ENCODE measurements at places on chromosomes 4 and X.

- DNase-seq = no peak
These were observed 760 bp downstream of the UGT8 start for GRCh38 chr4:114599231-114599902.

DNA sequence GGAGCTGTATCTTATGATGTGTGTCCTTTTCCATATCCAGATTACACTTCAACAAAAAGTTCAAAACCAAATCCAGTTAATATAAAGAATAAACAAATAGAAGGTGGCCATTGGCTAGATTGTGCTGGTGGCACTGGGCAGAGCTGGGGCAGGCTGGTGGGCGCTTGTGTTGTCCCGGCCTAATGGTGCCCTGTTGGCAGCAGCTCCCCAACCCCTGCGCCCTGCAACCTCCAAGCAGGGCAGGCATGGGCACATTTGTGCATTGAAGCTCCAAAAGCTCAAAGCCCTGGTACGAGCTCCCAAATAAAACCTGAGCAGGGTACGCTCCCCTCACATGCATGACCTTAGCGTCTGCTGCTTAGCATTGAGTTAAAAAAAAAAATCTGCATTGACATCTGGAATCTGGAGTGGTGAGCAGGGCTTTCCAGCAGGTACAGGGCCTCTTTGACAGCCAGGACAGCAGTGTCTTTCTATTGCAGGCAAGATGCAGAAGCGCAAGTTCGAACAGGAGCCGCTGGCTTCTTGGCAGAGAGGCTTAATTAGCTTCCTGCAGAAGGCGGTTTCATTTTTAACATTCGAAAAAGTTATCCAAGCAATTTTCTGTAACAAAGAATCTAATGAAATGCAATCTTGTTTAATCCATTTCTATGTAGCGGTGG lies 25.9 kb upstream of the NYX start:
- no peak for DNase-seq

- DNase-seq = no peak
These were observed 1651.9 kb downstream of the C4orf33 start for GRCh38 chr4:130747842-130748241.

- no peak for DNase-seq
These were observed 217.5 kb upstream of the TEX13C start for GRCh38 chrX:125101971-125102755.

DNA sequence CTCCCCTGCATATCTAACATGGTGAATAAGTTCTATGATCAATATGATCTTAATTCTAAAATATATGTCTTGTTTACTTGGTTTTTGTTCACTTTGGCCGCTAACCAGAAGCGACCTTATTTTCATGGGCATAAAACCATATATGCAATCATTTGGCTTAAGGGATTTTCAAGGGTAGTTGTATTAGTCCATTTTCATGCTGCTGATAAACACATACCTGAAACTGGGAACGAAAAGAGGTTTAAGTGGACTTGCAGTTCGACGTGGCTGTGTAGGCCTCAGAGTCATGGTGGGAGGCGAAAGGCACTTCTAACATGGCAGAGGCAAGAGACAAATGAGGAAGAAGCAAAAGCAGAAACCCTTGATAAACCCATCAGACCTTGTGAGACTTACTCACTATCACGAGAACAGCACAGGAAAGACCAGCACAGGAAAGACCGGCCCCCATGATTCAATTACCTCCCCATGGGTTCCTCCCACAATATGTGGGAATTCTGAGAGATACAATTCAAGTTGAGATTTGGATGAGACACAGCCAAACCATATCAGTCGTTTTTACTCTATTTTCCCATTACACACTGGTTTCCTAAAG lies 114.3 kb upstream of the CPEB2 start:
- no peak for DNase-seq

- no peak for DNase-seq
These were observed 27.3 kb upstream of the ACSL4 start for GRCh38 chrX:109760209-109760921.

DNA sequence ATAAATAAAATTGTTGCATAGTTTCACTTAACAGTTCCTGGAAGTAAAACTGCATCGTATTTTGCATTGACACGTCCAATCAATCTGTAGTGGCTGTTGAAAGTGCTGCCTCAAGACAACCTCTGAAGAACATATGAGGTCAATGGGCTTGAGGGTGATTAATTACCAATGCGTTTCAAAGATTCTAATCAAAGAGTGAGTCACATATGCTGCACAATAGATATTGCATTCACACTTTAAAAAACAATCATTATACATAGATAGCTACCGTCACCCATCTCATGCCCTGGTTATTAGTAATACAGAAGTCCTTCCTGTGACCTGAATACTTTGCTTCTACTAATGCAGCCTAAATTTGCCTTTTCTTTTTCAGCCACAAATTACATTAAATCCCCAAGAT lies 743.3 kb upstream of the SLIT2 start:
- no peak for DNase-seq

DNA sequence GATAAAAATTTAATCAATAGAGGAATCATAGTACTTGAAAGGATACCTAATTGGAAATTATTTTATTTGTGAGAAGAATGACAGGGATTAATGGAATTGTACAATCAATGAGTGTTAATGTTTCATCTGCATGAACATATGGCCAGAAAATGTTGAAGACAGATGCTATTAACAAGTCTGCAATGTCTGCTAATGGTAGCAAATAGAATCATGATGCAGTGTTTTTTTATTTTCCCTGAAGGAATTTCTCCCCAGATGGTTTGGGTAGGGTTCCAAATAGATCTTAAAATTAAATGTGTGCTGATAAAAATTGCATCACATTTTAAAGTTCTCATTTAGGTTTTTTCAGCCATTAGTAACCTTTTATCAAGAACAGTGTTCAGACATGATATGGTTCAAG lies 291.3 kb upstream of the TRAM1L1 start:
- DNase-seq = no peak

GRCh38 chr4:22897520-22898108 lies 204.9 kb downstream of the GBA3 start:
- DNase-seq = no peak

- DNase-seq = no peak
These were observed 26.6 kb upstream of the HS3ST1 start for GRCh38 chr4:11455201-11455835.

- no peak for DNase-seq
These were observed 1392.7 kb downstream of the PCDH7 start for GRCh38 chr4:32112891-32113290.

DNA sequence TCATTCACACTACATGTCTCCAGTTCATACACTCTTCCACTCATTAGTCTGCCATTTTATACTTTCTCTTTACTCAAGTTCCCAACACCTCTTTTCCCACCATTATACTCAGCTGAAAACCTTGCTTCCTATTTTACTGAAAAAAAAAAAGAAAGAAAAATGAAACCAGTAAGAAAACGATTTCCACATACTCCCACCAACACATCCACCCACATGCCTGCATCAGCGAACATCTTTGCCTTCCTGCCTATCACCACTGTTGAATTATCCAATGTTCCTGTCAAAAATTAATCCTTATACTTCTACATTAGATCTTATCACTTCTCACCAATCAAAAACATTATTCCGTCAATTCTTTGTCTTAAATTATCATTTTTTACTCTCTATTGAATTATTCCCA lies 188.1 kb upstream of the FAM241A start:
- no peak for DNase-seq

GRCh38 chr4:165016971-165017370 lies 14.8 kb upstream of the TRIM60 start:
- no peak for DNase-seq

- DNase-seq = no peak
These were observed 49.9 kb upstream of the SRD5A3 start for GRCh38 chr4:55296096-55296495.

GRCh38 chr4:183362916-183363542 lies 40.8 kb upstream of the CLDN24 start:
- no peak for DNase-seq

GRCh38 chr4:181388061-181388460 lies 855.1 kb upstream of the TENM3 start:
- no peak for DNase-seq

- DNase-seq = no peak
These were observed 32.0 kb upstream of the MAP9 start for GRCh38 chr4:155408796-155409195.

DNA sequence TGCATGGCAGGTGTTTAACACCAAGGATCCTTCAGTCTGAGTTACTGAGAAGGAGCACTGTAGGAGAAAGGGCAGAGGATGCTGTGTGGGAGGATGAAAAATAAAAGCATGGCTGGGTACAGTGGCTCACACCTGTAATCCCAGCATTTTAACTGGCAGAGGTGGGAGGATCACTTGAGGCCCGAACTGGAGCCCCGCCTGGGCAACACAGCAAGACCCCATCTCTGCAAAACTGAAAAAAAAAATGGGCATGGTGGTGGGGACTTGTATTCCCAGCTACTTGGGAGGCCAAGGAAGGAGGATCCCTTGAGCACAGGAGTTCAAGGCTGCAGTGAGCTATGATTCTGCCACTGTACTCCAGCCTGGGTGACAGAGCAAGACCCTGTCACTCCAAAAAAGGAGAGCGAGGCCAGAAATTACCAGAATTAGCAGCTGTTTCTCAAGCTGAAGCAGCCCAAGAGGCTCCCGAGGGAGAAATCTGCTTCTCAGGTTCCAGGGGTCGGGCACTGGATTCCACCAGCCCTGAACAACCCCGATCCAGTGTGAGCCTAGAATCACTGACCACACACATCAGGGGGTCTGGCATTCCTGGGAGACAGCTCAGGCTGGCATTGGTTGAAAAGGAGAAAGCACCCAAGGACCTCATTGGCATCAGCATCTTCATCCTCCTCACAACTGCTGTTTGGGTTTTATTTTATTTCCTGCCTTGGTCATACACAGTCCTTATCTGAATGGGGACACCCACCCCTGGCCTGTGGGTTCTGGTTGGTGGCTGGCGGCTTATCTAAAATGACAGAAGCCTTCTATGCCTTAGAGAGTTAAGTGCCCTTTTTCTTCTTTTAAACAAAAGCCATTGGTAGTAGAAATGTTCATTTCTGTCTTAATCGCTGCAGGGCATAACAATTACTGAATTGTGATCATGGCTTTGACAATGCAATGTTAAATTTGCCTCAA lies 66.3 kb upstream of the TRIM2 start:
- no peak for DNase-seq

GRCh38 chr4:184167576-184167975 lies 50.1 kb downstream of the ENPP6 start:
- DNase-seq = no peak

DNA sequence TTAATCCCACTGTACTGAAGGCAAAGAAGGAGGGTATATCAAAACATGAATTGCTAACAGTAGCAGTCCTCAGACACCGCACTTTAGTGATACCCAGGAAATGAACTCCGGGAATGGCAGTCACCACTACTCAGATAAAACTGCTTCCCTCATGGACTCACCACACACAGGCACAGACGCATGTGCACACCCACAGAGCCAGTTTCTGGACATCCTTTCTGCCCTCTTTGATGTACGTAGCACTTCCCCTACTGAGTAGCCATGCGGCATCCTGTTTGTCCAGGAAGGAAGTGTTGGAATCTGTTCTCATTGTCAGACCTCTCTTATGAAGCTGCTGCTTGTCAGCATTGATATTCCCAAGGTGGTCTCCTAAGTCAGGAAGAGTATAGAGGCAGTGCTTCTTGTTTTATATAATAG lies 95.7 kb downstream of the DCLK2 start:
- no peak for DNase-seq

DNA sequence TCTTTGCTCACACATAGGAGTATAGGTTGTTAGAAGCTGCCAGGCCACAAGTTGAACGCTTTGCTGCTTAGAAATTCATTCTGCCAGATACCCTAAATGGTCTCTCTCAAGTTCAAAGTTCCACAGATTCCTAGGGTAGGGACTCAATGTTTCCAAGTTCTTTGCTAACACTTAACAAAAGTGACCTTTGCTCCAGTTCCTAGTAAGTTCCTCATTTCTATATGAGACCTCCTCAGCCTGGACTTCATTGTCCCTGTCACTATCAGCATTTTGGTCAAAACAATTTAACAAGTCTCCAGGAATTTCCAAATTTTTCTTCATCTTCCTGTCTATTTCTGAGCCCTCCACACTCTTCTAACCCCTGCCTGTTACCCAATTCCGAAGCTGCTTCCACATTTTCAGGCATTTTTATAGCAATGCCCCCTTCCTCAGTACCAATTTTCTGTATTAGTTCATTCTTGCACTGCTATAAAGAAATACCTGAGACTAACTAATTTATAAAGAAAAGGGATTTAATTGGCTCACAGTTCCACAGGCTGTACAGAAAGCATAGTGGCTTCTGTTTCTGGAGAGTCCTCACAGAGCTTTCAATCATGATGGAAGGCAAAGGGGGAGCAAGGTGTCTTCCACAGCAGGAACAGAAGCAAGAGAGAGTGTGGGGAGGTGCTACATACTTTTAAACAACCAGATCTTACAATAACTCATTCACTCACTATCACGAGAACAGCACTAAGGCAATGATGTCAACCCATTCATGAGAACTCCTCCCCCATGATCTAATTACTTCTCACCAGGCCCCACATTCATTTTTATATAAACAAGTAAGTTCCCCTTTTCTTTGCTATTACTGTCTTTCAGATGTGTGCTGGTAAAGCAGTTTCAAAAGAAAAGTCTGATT lies 11.5 kb upstream of the TLR1 start:
- no peak for DNase-seq

- no peak for DNase-seq
These were observed 61.9 kb downstream of the SLC9A6 start for GRCh38 chrX:136047016-136047642.

GRCh38 chr4:13902146-13902545 lies 274.6 kb upstream of the BOD1L1 start:
- no peak for DNase-seq

GRCh38 chrX:42047886-42048285 lies 124.5 kb upstream of the CASK start:
- no peak for DNase-seq

GRCh38 chr4:2070421-2071251 lies 11.5 kb downstream of the NAT8L start:
- DNase-seq = no peak

GRCh38 chr4:74283614-74284013 lies 24.7 kb upstream of the EPGN start:
- DNase-seq = no peak

GRCh38 chr4:134628066-134628465 lies 426.5 kb upstream of the PABPC4L start:
- no peak for DNase-seq

DNA sequence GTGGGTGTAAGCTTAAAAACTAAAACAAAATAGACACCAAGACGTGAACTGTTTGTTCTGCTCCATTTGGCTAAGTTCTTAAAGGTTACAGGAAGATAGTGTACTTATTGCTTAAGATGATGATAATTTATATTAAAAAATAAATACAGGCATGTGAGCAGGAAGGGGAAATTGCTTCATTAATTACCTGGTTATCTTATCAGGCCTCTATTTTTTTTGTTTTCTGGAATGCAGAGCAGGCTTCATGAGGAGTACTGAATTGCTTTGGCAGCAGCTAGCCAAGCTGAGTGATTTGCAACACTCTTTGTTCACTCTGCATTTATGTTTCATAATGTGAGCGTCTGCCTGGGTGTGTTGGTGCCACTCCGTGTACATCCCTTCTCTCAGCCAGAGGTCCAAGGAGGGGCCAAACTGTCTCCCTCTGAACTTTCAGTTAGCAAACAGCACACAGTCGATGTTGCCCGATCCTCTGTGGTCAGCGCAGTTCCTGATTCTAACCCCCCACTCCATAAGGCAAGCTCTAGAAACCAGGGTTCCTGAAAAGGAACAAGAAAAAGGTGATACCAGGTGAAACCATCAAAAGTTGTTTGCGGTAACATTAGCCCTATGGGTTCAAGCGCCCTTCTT lies 348.2 kb downstream of the SPRY1 start:
- no peak for DNase-seq
